ENCODE measurements at places on chromosomes 13 and 19.

DNA sequence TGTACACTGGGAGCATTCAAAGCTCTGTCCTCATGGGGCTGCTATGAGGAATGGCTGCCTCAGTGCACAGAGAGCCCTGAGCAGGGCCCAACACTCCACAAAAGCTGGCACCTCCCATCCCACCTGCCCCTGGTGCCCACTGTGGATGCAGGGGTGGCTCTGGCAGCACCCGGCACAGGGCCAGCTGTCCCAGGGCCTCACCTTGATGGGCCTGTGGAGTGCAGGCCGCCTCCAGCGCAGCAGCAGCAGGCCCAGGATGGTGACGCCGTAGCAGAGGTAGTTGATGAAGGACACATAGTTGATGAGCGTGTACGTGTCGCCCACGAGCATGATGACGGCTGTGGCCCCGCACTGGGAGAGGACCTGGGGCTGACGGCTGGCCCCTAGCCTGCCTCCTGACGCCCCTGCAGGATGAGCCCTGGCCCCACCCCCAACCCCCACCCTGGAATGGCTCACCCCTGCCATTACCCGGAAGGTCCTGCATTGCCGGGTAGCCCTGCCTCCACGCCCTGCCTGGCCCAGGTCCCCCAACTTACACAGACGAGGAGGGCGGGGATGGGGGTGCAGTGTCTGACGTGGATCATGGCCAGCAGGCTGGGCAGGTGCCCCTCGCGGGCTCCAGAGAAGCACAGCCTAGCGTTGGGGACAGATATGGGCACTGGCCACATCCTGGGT is 15.2 kb downstream of the SLC7A10 start:
- no peak for DNase-seq

DNA sequence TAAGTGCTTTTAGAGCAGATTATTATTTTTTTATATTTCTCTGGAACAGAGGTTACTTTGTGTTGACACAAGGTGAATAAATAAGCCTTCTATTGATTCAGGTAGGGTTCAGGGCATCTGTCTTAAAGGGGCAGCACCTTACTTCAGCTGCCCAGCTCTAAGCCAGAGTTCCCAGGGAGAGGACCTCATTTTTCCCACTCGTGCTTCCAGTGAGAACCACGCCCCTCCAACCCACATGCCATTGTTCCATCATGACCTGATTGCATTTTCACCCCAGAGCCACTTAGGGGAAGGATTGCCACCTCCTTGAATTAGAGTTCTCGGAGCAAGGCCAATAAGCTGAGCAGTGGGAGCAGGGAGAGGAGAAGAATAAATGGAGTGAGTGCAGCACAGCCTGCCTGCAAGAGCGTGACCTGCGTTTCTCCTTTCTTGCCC is 104.3 kb upstream of the FRY start:
- no peak for DNase-seq

- DNase-seq = no peak
These were observed 54.7 kb downstream of the C13orf46 start for GRCh38 chr13:113918981-113919701.

- DNase-seq = peak; percentile 51
These were observed 1.2 kb downstream of the PRKCG start for GRCh38 chr19:53883231-53883661.

- DNase-seq = peak; percentile 79
These were observed 24.6 kb downstream of the SPC24 start for GRCh38 chr19:11130824-11131455.

- DNase-seq = no peak
These were observed 351.7 kb downstream of the SPRY2 start for GRCh38 chr13:79989217-79989661.

DNA sequence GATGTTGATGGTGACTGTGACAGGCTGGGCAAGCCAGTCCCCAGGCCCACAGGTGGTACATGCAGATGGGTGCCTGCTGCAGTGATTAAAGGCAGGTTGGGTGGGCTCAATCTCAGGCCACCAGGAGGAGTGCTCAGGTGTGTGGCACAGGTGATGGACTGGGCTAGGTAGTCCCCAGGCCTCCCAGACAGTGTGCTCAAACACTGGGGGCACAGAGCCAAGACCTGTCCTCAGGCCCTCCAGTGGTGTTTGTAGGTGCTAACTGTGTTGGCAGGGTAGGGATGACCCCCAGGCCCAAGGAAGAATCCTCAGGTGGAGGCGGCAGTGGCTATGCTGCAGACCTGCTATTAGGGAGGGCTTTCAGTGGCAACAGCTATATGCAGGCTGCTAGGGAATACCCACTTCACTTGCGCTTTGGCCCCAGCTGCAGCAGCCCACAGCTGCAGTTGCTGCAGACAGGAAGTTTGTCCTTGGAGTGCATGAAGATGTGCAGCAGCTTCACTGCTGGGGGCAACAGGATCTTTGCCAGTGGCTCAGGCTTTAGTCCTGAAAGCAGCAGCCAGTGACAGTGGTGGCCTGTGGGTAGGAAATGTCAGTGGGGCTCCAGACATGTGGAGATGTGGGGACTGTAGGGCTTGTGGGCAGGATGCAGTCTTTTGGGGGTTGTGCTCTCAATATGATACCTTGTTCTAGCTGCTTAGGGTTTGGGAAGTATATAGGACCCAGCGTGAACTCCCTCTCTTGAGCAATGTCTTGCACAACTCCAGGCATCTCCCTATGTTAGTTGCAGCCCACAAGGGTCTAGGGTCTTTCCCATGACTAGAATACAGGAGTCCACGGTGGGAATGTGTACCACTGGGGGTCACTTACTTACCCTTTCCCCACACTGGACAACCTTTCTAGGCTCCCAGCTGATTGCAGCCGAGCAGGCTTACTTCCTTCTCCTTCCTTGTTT is 54.1 kb upstream of the MLNR start:
- DNase-seq = no peak

GRCh38 chr19:58328999-58329398 is 2.2 kb downstream of the ZSCAN22 start:
- no peak for DNase-seq

DNA sequence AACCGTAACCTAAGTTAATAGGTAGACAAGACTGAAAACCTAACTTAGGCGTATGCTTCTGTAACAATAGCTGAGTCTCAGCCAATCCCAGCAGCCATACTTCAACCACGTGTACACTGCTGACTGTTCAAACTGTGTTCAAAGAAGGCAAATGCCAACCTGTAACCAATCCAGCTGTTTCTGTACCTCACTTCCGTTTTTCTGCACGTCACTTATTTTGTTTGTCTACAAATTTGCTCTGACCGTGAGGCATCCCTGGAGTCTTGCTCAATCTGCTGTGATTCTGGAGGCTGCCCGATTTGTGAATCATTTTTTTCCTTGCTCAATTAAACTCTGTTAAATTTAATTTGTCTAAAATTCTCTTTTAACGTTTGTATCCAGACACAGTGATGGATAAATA is 59.2 kb downstream of the EDNRB start:
- DNase-seq = no peak
